AG09319 (cell line): ENCODE measurements at places on chromosomes 7 and 10.

- no peak for DNase-seq
Observed at GRCh38 chr10:132237396-132237795, 50.6 kb downstream of the DPYSL4 start.

DNA sequence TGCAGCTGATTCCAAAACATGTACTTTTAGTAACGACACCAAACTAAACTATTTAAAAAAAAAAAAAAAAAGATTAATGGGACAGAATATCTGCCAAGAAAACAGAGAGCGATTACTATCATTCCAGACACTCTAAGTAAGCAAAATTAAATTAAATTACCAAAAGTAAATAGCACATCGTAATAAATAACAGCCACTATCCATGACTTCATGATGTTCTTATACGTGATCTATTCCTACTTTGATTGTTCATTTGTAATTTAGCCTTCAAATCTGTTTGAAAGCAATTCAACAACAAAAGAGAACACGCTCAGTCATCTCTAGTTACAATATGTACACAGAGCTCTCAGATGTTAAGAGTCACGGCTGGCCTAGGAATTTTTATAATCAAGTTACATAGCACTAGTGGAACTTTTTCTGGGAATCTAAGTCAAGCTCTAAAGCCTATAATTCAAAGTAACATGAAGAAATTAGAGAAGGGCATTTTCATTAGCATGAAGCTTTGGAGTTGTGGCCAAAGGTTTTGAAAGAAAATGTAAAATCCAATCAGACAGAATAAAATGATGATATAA, 241.7 kb upstream of the NEBL start:
- no peak for DNase-seq

DNA sequence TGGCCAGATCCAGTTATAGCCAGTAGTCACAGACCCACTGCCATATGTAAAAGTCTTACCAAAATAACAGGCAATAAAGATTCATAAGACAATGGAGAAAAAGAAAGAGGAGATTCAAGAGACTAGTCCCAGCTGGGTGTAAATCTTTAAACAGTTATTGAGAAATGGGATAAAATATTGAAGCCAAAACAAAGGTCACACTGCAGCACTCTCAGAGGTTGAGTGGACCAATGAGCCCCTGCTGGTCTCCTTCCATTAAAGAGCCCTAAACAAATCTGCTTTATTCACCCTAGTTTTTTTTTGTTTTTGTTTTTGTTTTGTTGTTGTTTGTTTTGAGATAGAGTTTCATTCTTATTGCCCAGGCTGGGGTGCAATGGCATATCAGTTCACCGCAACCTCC, 98.8 kb downstream of the JMJD1C start:
- no peak for DNase-seq

- DNase-seq: no peak
Observed at GRCh38 chr7:5553298-5553877, 129.8 kb upstream of the TNRC18 start.

DNA sequence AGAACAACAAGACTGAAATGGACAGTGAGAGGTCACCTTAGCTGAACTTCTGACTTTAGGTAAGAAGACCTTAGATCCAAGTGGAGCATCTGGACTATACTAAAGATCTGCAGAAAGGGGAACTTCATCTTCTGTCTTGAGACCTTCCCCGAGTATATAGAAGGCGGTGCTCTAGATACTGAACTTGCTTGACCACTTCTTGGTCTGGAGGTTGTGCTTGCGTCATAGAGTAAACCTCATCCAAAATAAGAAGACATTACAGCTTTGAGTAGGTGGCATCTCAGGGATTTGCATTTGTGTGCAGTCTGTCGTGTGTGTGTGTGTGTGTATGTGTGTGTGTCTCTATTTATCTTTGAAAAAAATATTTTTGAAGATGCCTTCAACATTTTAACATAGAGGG, 157.5 kb downstream of the CHN2 start:
- DNase-seq: no peak

GRCh38 chr7:114934086-114934485, 12.2 kb downstream of the MDFIC start:
- no peak for DNase-seq

GRCh38 chr10:24847112-24848070, 105.0 kb downstream of the PRTFDC1 start:
- DNase-seq: no peak

DNA sequence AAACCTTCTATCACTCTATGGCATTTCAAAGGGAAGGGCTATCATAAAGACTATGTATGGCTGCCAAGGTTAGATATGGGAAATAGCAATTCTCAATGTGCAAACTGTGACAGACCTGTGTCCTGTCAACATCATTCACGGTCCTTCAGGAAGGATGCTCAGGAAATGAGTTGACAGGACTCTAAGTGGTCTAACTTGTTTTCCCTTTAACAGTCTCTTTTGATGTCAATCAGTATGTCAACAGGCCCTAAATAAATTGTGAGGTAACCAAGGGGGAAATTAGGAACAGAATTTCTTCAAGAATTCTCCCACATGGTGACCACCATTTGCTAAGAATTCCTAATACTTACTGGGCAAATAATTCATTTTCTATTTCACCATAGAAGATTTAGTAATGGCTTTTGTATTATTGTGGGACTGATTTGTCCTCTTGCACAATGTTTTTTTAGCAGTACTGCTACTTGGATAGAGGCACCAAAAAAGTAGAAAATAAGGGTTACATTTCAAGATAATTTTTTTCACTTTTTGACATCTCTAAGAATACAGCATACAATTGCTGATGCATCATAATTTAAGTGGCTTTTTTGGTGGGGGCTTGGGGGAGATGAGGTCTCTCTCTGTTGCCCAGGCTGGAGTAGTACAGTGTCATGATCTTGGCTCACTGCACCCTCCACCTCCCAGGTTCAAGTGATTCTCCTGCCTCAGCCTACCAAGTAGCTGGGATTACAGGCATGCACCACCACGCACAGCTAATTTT, 275.8 kb downstream of the CACNA2D1 start:
- no peak for DNase-seq

DNA sequence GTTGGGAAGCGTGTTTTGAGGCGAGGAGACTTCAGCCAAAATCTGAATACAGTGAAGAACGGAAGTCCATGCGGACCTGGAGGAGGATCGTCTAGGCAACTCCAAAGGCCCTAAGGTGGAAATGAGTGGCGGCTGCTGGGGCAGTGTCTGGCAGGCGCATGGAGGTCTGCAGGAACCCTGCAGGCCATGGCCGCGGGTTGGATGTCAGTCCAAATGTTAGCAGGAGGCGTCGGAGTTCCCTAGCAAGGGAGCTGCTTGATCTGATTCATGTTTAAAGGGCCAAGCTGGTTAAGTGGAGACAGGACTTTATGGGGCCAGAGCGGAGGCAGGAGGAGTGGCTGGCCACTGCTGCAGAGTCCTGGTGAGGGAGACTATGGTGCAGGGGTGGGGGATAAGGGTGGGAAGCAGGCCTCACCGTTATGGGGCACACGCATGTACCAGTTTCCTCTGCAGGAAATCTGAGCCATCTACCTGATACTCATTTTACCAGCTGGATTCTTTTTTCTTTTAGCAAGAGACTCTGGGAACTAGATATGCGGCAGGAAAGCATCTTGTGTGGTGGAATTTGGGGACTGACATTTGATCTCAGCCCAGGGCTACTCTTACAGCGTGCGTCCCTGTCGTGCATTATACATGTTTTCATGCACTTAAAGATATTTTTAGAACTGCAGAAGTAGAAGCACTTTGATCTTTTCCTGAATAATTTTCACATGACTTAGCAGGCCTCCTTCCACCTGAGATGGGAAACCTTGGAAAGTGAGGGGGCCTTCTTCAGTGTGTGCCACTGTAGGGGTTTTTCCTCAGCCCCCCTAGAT, 6.6 kb upstream of the REPIN1 start:
- no peak for DNase-seq

- DNase-seq: no peak
Observed at GRCh38 chr10:102988404-102989314, 70.6 kb downstream of the CNNM2 start.

- DNase-seq: no peak
Observed at GRCh38 chr10:2139746-2140145, 402.4 kb upstream of the ADARB2 start.

- no peak for DNase-seq
Observed at GRCh38 chr7:90728568-90728967, 132.4 kb downstream of the CDK14 start.

DNA sequence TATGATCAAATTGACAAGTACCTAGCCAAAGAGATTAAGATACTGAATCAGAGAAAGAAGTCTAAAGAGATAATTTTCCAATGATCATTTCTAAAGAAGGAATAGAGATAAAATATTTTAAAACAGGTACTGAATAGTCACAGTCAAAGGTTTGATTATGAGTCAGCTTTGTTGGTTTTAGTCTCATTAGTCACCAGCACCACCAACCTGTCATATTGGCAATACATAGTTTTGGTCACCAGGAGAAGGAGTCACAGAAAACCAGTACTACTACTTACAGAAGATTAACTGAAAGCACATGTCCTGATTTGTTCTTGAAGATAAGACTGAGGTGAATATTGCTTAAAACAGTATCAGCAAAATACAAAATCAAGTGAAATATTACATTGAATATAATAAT, 34.6 kb downstream of the ZEB1 start:
- DNase-seq: peak; percentile 7

GRCh38 chr10:71465551-71466252, 69.0 kb downstream of the CDH23 start:
- DNase-seq: no peak

- DNase-seq: no peak
Observed at GRCh38 chr7:84857336-84857735, 329.5 kb downstream of the SEMA3D start.

DNA sequence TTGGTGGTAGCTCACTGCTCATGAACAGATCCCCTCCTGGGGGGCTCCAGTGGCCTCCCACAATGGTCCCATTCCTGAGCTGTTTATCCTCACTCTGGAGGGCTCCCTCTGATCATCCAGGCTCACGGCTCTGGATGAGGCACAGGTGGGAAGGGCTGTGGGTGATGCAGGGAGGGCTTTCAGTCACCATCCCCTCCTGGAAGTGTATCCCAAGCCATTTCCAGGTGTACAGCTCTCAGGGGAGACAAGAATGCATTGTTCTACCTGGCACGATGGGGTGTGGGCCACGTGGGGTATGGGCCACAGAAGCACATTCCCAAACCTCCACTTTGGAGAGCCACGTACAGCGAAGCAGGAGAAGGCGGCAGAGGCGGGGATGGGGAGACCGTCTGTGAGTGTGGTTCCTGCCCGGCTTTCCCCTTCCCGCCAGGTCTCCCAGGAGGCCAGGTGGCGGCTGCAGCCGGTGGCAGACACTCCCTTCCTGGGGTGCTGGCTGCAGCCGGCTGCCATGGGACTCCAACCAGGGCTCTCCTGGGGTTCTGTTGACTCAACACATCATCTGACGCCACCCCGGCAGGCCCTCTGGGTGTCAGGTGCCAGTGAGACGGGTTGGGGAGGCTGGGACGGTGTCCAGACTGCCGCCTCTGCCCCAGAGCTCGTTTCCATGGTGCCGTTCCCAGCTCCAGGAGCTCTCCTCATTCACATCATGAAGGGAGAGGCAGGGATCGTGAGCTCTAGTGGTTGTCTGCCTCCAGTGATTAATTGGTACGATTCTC, 169.7 kb upstream of the RHEB start:
- DNase-seq: no peak

DNA sequence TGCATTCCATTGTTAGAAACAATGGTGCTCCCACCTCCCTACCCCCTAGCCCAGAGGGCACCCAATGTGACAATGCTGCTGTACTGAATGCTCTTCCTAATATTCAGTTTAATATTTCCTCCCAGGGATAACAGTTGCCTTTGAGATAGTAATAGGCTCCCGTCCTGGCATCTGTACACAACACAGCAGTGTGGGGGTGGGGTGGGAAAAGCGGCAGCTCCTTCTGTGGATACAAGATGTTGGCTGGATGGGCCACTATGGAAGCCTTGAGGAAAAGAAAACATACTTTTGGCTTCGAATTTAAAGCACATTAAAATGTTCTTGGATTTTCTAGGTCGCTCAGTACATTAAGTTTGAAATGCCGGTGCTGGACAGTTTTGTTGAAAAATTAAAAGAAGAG, 9.2 kb upstream of the ZNF22 start:
- no peak for DNase-seq
